ENCODE measurements at places on chromosomes 2 and 18.

DNA sequence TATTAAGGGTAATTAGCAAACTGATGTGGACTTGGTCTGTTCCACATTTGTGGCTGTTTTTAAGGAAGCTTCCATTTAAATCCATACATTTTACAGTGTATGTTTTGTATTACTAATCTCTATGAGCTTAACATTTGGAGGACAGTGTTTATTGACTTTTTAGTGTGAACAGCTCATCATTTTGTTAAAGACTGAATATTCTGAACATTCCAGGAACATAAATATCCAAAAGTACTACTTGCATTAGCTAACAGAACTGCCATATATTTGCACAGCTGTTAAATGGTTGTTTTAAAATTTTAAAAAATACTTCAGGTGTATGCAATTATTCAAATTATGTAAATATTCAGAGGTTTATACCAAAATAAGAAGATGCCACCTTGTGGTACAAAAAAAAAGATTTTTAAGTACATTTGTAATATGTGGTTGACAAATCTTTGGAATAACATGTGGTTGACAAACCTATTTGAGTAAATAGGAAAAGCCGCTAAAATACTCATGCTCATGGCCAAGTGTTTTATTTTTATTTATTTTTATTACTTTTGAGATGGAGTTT, 439.7 kb upstream of the FANCL start:
- no peak for DNase-seq

GRCh38 chr2:104865096-104865470, 11.2 kb downstream of the POU3F3 start:
- no peak for DNase-seq

DNA sequence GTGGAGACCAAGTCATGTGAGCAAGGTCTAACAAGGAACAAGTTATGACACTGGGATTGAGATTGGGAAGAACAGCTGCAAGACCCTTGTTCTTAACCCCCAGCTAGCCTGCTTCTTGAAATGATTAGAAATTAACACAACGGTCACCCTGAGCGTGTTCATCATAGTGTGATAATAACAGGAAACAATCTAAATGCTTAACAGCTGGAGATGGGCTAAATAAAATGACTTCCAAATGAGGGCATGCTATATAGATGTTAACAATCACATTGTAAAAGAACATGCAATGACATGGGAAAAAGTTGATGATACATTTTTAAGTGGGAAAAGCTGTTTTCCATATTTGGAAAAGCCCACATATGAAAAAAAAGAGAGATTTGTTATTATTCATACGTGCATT, 47.6 kb downstream of the RPL37A start:
- no peak for DNase-seq

DNA sequence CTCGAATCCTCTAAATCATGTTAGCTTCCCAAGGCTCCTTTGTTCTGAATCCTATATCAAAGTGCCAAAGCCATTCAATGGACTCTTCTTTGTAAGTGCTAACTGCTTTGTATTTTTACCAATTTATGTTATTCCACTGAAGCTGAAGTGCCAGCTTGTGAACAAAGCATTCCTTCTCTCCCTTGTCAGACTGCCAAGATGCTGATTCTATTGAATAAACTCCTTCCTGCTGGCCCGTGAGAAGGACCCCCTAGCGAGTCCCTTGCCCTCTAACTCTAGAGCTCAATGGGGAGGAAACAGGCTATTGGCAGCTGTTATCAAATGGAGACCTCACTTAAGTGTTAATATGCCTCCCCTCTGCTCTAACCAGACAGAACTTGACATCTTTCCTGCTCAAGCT, 1097.9 kb upstream of the CNTNAP5 start:
- no peak for DNase-seq

GRCh38 chr2:25302758-25303375, 38.9 kb downstream of the DNMT3A start:
- no peak for DNase-seq

GRCh38 chr2:119196301-119197125, 27.1 kb upstream of the STEAP3 start:
- no peak for DNase-seq

GRCh38 chr18:29378651-29379136, 1201.8 kb upstream of the CDH2 start:
- DNase-seq, result no peak

- DNase-seq, result no peak
Measured at GRCh38 chr2:220887271-220887870, 684.7 kb downstream of the EPHA4 start.

- DNase-seq, result no peak
Measured at GRCh38 chr2:166411473-166412230, 35.9 kb upstream of the SCN9A start.

- no peak for DNase-seq
Measured at GRCh38 chr2:53429901-53430300, 337.7 kb upstream of the CHAC2 start.

DNA sequence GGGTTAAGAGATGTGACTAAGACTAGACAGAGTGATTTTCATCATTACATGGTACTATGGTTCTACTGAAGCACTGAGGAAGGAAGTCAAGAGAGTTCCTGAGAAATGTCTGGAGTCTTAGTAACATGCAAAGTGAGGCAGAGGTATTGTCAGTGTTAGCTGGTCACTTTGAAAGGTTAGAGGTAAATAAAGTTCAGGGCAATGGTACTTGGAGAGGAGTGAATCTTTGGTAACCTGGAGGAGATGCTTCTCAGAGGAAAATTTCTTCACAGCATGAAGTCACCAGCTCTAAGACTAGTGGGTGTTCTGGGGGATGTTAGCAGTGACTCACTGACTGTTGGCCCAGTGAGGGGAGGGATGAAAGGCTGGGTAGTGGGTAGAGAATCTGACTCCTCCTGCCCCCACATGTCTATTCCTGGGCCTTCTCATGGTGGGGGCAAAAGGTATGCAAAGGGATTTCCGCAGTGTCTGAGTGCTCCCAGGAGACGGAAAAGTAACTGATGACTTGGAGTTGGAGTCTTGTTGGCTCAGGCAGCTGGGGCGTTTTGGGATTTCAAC, 23.3 kb upstream of the IL1RN start:
- peak; percentile 68 for DNase-seq

DNA sequence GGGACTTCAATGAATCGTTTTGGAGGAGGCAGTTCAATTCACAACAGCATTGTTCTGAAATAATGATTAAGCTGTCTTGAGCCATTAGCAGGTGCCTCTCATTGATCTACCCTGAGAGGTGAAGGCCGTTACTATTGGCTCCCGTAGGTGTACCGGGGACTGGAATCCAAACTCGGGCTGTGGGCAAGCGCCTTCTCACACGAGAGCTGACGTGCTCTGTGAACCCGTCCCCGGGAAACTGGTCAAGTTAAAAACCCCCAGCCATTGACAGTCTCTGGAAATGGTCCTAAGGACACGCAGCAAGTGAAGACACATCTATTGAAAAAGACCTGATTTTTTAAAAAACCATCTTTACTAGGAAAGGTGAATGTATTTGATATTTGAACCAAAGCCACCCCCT, 8.1 kb upstream of the NFATC1 start:
- no peak for DNase-seq

Data from T-helper 2 cell treated with Interferon-gamma antibody and Interleukin-4, amounts not matched to agents 5 μg/mL and 100 μg/mL, for 36 hours (primary cell).